ENCODE measurements at places on chromosomes 2 and 18.

DNA sequence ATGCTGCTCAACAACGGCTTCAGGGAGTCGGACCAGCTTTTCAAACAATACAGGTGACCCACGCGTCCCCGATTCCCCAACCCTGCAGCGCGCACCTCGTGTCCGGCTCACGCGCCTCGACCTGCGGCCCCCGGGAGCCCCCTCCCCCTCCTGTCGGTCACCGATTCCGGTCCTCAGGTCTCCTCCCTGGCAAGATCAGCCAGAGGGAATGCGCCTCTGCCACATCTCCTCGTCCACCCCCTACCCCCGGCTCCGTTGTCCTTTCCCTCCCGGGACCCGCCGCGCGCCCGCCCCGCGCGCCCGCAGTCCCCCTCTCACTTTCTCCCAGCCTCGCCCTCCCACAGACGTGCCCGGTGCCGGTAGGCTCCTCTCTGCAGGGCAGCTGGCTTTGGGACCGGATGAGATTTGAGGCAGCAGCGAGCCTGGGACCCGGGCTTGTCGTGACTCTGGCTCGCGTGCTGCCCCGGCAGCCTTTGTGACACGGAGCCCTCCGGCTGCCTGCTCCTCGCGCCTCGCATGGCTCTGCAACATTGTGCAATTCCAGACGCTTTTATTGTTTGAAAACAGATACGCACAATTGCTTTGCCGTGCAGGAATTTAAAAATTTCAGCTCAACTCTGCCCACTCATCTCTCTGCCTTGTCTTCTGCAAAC is 558 bp downstream of the TTC39C start:
- DNase-seq: peak; percentile 52

DNA sequence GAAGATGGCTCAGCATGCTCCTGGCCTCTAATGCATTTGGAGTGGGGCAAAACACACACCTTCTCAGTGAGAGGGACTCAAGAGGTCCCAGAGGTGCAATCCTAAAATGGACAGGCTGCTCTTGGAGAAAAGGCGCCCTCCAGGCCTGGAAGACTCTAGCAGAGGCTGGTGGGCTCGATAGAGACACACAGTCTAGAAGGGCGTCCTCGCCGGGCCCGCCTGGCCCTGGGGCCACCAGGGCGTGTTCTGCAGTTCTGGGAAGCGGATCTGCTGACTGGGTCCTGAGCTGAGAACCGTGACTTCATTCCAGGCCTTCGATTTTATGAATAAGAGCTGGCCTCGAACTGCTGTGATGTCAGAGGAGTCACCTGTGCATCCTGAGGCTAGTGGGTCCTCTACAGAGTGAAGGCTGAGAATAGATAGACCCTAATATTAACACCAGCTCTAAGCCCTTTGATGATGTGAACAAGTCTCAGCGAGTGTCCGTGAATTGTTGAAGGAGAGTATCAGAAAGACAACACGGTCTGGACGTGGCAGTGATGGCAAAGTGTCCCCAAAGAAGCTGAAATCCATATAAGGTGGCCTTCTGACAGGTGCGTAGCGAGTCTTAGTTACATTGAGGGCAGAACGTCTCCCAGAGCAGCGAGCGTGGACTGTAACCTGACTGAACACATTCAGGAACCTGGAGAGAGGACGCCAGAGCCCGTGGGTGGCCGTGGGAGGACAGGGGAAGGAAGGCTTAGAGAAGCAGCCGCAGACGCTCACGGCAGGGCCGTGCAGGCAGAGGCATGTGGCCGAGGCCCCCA is 136.9 kb downstream of the PTGR3 start:
- DNase-seq: no peak

DNA sequence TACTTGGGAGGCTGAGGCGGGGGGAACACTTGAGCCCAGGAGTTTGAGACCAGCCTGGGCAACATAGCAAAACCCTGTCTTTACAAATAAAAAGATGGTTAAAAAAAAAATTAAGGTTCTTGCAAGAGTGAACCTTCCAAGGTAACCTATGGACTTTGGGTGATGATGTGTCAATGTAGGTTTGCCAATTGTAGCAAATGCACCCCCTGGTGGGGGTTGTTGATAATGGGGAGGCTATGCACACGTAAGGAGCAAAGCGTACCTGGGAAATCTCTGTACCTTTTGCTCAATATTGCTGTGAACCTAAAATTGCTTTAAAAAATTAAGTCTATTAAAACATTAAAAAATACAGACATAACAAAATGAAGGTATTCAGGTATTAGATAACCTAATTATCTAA is 70.4 kb downstream of the CWC22 start:
- DNase-seq: no peak

- DNase-seq: no peak
Measured at GRCh38 chr2:76027761-76028160, 317.0 kb upstream of the GCFC2 start.

GRCh38 chr2:85330839-85331636 is 3.2 kb upstream of the TGOLN2 start:
- no peak for DNase-seq

- no peak for DNase-seq
Measured at GRCh38 chr18:23108496-23108895, 26.8 kb upstream of the CABLES1 start.

GRCh38 chr2:21411741-21412140 is 288.0 kb downstream of the TDRD15 start:
- DNase-seq: no peak

DNA sequence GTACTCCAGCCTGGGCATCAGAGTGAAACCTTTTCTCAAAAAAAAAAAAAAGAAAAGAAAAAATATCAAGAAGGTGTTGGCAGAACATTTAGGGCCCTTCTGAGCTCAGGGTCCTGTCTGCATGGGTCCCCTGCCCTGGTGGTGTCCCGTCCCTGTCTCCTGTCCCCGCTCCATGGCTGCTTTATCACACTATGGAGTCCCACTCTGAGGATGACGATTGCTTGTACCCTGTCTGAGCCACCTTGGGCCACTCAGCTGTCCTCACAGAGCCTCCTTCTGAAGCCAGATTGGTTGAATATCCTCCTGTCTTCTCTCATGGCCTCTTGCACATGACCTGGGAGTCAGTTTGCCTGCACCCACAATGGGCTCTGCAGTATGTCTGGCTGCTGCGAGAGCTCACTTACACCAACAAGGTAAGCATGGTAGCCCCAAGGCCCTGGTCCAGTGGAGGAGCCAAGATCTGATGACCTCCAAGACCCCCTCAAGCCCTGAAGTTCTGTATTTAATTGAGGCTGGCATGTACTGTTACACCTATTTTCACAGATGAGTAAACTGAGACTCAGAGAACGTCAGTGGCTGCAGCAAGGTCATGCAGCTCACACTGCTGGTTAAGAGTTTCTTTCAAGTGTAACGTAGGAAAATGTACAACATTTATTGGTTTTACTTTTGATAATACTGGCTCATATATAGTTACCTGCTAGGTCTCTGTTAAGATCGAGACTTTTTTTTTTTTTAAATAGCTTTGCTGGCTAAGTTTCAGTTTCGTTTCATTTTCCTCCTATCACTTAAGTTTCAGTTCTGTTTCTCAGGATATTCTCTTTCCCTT is 16.9 kb upstream of the ZCCHC2 start:
- no peak for DNase-seq

GRCh38 chr18:5630057-5630899 is 86.5 kb upstream of the EPB41L3 start:
- DNase-seq: peak; percentile 54
